ENCODE measurements at places on chromosomes 5 and 9. TPM values are rescaled to one million over a fixed set of nuclear protein-coding genes. Genes with fewer than 3 reads are reported as not detected.

PCDHA1 gene
- 0.07 TPM for total RNA-seq

GABRP gene
- total RNA-seq: not detected

MCTP1 gene
- total RNA-seq: 1.8 TPM

HTR1A gene
- not detected for total RNA-seq

All from neural crest cell (in vitro differentiated cells).